Hippocampal formation (tissue), 2 donors: ENCODE measurements at places on chromosomes 1 and 21.

GRCh38 chr1:185560760-185561159, 173.4 kb upstream of the HMCN1 start:
- no peak for DNase-seq

- no peak for DNase-seq
Observed at GRCh38 chr1:245804696-245805095, 649.9 kb downstream of the KIF26B start.

GRCh38 chr21:44765231-44766013, 36.2 kb downstream of the UBE2G2 start:
- no peak for DNase-seq

DNA sequence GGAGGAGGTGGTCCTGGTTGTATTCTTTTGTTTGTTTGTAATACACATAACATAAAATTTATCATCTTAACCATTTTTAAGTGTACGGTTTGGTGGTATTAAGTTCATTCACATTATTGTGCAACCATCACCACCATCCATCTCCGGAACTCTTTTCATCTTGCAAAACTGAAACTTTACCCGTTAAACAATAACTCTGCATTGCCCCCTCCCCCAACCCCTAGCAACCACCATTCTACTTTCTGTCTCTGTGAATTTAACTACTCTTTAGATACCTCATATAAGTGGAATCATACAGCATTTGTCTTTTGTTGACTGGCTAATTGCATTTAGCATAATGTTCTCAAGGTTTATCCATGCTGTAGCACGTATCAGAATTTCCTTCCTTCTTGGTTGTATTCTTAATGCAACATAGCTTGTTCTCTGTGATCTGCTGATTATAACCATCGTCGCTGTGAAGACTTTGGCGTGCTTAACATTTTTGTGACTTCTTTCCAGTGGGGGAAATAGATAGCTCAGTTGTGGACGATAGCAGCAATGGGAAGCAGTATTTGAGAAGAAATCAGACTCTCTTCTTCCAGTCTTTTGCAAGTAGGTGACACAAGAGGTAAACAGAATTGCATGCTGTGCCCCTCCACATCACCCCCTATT, 117.5 kb upstream of the HOOK1 start:
- no peak for DNase-seq

GRCh38 chr1:217089361-217090014, 366.3 kb upstream of the ESRRG start:
- peak; percentile 42 for DNase-seq

- DNase-seq: no peak
Observed at GRCh38 chr1:56438901-56439551, 140.3 kb downstream of the PLPP3 start.

DNA sequence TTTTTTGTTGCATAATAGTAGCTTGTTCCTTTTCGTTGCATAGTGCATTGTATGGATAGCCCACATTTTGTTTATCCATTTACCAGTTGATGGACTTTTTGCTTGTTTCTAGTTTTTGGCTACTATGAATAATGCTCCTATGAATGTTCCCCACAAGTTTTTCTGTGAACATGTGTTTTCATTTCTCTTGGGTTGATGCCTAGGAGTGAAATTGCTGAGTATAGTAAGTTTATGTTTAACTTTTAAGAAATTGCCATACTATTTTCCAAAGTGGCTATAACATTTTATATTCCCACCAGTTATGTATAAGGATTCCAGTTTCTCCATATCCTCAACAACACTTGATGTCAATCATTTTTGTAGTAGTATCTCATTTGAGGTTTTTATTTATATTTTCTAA, 84.8 kb upstream of the CACYBP start:
- no peak for DNase-seq

DNA sequence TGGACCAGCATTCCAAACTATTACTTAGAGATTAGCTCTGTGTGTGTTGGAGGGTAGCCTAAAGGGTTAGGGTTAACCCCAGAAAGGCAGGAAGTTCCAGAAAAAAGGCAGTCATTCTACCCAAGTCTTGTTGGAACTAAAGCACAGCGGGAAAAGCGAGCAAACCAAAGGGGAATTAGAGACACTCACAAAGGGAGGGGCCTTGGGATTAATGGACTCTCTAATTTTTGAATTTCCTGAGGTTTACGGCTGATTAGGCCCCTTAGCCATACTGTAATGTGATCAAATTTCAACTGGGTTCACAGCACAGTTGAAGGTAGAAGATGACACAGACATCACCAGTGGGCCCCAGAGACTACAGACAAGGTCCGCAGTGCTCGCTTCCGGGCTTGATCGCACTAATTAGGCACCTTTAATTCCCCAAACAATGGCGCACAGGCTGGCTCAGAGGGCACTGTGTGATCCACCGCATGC, 28.3 kb downstream of the CAPZB start:
- no peak for DNase-seq

DNA sequence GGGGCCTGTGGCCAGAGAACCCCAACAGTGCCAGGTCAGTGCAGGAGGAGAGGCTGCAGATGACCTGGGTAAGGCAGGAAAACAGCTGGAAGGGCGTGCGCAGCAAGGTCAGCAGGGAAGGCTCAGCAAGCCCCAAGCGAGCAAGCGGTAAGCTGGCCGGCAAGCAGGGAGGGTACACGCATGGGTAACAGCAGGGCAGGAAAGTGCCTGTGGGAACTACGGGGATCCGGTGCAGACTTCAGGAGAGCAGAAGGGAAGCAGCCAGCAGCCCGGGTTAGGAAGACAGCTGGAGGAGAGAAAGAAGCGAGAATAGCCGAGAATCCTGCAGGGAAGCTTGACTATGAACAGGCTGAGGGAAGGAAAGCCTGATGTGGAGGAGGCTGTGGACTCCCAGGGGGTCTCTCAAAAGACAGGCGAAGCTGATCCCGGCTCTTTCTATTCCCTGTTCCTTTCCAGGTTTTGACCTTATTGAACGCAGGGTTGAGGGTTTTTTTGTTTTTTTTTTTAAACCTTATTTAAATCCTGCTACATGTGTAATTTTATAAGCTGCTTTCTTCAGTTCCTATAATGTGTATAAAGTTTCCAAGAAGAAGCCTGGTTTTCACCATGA, 20.9 kb downstream of the UMODL1 start:
- DNase-seq: no peak
